ENCODE measurements at places on chromosomes 3 and 15. TPM values are rescaled to one million over a fixed set of nuclear protein-coding genes. Genes with fewer than 3 reads are reported as not detected.

DNA sequence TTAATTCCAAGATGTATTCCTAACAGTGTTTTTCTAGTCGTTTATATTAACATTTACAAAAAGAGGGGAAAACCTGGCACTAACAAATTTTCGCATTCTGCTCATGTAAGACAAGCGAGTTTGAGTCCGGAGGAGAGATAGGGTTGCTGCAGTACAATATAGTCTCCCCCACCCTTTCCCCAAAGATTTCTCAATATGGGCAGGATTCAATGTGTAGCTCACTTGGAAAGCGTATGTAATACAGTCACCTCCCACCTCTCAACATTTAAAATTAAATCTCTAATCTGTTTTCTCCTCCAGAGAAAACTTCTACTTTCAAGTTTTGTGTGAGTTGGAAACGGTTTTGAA, 57.9 kb downstream of the CMSS1 start:
- no peak for DNase-seq

DNA sequence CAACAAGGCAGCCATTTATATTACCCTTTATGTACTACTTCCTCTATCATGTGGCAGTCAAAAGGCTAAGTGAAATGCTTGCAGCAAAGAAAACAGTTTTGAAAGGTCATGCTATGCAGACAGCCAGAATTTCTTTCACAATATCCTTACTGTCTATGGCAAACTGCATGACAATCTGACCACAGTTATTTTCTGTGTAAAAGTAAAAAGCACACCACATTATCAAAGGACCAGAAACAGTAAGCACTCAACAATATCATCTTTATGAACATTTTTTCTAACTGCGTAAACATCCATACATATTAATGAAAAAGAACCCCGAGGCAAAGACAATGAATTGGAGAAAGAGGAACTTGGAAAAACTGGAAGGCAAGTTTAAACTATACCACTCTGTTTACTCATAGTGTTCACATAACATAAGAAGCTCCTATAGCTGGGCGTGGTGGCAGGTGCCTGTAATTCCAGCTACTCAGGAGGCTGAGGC, 47.9 kb downstream of the PIK3CB start:
- DNase-seq = no peak

- DNase-seq = no peak
These were observed 40.2 kb downstream of the GJD2 start for GRCh38 chr15:34714476-34715121.

DNA sequence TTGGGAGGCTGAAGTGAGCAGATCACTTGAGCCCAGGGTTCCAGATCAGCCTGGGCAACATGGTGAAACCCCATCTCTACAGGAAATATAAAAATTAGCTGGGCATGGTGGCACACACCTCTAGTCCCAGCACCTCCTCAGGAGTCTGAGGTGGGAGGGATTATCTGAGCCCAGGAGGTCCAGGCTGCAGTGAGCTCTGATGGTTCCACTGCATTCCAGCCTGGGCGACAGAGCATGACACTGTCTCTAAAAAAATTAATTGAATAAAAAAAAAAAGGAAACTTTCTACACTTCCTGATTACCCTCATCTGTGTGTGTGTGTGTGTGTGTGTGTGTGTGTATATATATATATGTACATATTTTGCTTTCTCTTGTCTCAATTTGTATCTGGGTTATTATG, 31.4 kb downstream of the DIPK2A start:
- no peak for DNase-seq

CYFIP1 gene
- 129 TPM for total RNA-seq

Measured in ureter (tissue), 1 donor.